ENCODE measurements at places on chromosomes 16 and 17. TPM values are rescaled to one million over a fixed set of nuclear protein-coding genes. Genes with fewer than 3 reads are reported as not detected.

Gene EFCAB5
- total RNA-seq = 0.74 TPM

Gene IL21R
- not detected for total RNA-seq

Gene ATP2A1
- total RNA-seq = 4.1 TPM

Gene GLP2R
- total RNA-seq = 11.2 TPM

Gene UTS2R
- not detected for total RNA-seq

Gene KRTAP4-9
- not detected for total RNA-seq

Gene WFDC1
- not detected for total RNA-seq

Gene PRSS27
- 1.8 TPM for total RNA-seq

Gene GPR139
- not detected for total RNA-seq

Gene SCIMP
- not detected for total RNA-seq

Gene CHST5
- total RNA-seq = not detected

Gene PIK3R5
- total RNA-seq = not detected

Data from A549 treated with RU486 at 1 μM for 4 hours (cell line).